ENCODE measurements at places on chromosomes 7 and 10. TPM values are rescaled to one million over a fixed set of nuclear protein-coding genes. Genes with fewer than 3 reads are reported as not detected.
A peak's percentile ranks its signal among the peaks of the same experiment; 100 is the strongest.

DNA sequence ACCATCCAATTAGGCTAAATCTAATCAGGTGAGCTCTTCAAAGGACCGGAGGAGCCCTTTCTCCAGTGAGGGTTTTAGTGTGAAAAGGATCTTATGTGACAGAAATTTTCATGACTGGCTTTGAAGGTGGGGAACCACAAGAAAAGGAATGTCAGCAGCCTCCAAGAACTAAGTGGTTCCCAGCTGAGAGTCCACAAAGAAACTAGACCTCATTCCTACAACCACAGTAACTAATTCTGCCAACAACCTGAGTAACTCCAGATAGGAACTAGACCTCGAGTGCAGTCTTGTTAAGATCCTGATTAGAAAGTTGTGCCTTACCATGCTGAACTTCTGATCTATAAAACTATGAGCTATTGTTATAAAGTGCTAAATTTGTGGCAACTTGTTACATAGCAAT is 51.3 kb downstream of the PCLO start:
- H3K4me1 ChIP-seq, result no peaks in the 10 kb centered on the region
- no peak for DNase-seq
- H3K27me3 ChIP-seq, result no peaks in the 10 kb centered on the region
- no peak overlapping the region for H3K4me3 ChIP-seq
- H3K27ac ChIP-seq, result no peak overlapping the region

- DNase-seq, result no peak
- no peaks in the 10 kb centered on the region for H3K36me3 ChIP-seq
- H3K27ac ChIP-seq, result peak overlapping the region; percentile 92
- no peak overlapping the region for H3K4me3 ChIP-seq
- H3K27me3 ChIP-seq, result no peaks in the 10 kb centered on the region
These were observed 47.7 kb downstream of the LYZL2 start for GRCh38 chr10:30581779-30582380.

DNA sequence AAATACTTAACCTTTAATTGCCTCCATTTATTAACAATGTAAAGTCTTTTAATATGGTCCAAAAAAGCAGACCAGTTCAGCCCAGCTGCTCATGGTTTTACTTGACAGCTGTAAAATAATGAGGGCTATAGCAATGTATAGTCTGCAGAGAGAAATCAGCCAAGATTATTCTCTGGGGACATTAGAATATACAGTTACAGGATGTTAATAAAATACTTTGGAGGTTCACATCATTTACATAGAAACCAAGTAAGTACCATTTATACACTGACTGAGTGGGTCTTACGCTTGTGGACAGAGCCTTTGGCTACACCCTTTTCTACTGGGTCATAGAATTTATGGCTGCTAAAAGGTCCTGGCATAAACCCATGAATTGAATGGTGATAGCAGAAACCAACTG is 340.7 kb upstream of the CELF2 start:
- H3K27ac ChIP-seq, result no peak overlapping the region
- no peaks in the 10 kb centered on the region for H3K36me3 ChIP-seq

DNA sequence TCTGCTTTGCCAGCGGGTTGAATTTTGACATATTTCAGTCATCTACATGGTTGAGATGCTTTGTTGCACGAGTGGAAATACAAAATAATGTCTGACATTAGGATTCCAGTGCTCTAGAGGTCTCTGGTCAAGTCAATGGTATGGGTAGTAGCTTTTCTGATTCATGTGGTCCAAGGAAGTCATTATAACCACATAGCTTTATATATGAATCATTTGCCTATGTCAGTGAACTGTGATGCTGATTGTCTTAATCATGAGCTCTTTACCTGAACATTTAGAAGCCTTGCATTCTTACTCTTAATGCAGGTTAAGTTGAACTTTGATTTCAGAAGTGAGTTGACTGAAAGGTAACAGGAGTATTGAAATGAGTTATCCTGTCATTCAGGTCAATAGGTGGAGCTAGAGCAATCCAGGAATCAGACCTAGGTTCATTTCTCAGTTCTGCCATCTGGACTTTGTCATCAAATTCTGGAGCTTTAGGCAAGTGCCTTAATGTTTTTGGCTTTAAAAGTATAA is 3.3 kb downstream of the MAPK8 start:
- DNase-seq, result no peak
- H3K27ac ChIP-seq, result no peak overlapping the region
- no peaks in the 10 kb centered on the region for H3K4me1 ChIP-seq
- no peaks in the 10 kb centered on the region for H3K36me3 ChIP-seq
- no peaks in the 10 kb centered on the region for H3K27me3 ChIP-seq

DNA sequence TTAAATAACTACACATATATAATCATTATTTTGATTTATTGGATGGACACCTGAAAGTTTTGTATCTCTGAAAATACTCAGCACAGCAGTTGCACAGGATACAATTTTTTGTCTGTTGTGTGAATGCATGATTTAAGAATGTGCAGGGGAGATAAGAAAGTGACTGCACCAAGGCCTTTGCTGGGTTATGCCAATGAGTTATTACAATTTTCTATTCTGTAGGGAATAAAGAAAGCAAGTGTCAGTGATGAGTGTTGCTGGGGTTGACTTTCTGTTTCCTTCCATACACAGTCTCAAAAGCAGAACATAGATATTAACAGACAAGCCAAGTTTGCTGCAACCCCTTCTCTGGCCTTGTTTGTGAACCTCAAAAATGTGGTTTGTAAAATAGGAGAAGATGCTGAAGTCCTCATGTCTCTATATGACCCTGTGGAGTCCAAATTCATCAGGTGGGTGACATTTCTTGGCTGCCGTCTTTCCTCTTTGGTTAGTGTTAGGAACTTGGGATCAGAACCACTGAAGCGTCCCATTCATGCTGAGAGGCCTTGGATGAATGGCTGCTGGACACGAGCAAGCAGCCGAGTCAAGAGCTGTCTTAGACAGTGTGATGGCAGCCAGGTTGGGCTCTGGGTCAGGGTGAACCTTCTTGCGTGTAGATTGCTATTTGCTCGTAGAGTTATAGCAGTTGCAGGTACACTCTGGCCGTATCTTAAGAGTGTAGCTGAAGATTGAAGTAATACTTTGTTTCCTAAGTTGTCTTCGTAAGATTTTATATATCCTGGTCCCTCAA is 92.8 kb downstream of the DOCK1 start:
- no peak overlapping the region for H3K4me3 ChIP-seq
- no peaks in the 10 kb centered on the region for H3K36me3 ChIP-seq
- no peaks in the 10 kb centered on the region for H3K4me1 ChIP-seq

DNA sequence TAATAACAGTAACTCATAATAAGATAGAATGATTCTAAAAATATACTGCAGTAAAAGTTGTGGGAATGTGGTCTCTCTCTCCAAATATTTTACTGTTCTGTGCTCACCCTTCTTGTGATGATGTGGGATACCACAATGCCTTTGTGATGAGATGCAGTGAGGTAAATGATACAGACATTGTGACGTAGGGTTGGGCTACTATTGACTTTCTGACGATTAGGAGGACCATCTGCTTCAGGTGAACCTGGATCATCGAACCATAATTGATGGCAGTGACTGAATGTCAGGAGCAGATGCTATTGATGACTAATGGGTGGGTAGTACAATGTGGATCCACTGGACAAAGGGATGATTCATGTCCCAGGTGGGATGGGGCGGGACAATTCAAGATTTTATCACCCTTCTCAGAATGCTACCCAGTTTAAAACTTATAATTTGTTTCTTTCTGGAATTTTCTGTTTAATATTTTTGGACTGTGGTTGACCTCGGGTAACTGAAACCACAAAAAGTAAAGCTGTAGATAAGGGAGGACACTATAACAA is 73.9 kb upstream of the ARMC3 start:
- DNase-seq, result no peak
- H3K4me3 ChIP-seq, result no peak overlapping the region
- no peaks in the 10 kb centered on the region for H3K27me3 ChIP-seq
- H3K36me3 ChIP-seq, result no peaks in the 10 kb centered on the region

GRCh38 chr10:70786799-70787415 is 1.7 kb upstream of the TBATA start:
- no peaks in the 10 kb centered on the region for H3K27me3 ChIP-seq
- H3K4me3 ChIP-seq, result no peak overlapping the region
- no peaks in the 10 kb centered on the region for H3K36me3 ChIP-seq
- no peak for DNase-seq

The PSMG3 gene
- total RNA-seq, result 45.4 TPM

The OR6B1 gene
- total RNA-seq, result not detected

DNA sequence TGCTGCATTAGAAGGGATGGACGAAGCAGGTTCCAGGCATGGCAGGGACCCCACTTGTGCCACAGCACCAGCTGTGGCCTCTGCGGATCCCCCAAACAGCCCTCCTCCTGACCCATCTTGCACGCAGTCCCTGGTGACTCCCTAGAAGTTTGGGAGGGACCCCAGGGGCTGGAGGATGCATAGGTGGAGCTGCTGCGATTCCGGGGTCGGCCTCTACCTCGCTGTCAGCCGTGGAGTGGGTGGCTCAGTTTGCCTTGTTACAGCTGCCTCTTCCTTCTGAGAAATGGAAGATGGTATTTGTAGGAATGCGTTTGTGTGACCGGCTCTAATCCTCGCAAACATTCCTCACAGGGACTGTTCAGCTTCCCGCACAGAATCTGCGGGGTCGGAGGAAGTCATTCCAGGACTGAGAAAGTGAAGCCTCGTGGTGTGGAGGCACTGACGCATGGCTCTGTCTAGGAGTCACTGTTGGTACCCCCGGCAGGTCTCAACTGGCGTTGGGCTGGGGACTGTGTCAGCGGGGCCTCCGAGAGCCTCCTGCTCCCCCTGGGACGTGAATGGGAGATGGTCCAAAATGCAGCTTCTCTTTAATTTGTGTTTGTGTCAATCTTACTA is 17.5 kb downstream of the PWWP2B start:
- H3K4me1 ChIP-seq, result peaks cover 2% of the 10 kb centered on the region
- H3K4me3 ChIP-seq, result no peak overlapping the region
- H3K27ac ChIP-seq, result peak overlapping the region; percentile 71
- DNase-seq, result no peak
- H3K36me3 ChIP-seq, result no peaks in the 10 kb centered on the region
- no peaks in the 10 kb centered on the region for H3K27me3 ChIP-seq

DNA sequence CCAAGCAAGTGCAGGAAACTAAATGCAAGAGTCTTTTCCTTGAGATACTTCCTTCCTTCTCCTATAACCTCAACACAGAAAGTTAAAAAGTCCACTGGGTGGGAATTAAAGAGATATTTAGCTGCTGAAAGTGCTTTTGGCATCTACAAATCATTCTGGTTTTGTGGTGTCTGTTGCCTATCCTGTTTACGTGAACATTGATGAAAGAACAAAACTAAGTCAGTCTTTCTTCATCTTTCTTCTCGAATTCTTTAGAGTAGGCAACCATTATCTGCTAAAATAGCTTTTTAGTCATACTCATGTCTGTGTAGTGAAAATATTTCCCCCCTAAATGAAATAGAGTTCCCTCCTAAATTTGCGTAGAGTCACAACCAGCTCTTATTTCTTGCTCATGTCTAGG is 838.6 kb downstream of the GATA3 start:
- DNase-seq, result no peak
- H3K4me1 ChIP-seq, result no peaks in the 10 kb centered on the region
- H3K27ac ChIP-seq, result no peak overlapping the region

- H3K27ac ChIP-seq, result no peak overlapping the region
- H3K27me3 ChIP-seq, result no peaks in the 10 kb centered on the region
- H3K4me3 ChIP-seq, result no peak overlapping the region
- no peaks in the 10 kb centered on the region for H3K36me3 ChIP-seq
- DNase-seq, result no peak
- no peaks in the 10 kb centered on the region for H3K4me1 ChIP-seq
These were observed 622.4 kb downstream of the NRG3 start for GRCh38 chr10:82497439-82497838.

DNA sequence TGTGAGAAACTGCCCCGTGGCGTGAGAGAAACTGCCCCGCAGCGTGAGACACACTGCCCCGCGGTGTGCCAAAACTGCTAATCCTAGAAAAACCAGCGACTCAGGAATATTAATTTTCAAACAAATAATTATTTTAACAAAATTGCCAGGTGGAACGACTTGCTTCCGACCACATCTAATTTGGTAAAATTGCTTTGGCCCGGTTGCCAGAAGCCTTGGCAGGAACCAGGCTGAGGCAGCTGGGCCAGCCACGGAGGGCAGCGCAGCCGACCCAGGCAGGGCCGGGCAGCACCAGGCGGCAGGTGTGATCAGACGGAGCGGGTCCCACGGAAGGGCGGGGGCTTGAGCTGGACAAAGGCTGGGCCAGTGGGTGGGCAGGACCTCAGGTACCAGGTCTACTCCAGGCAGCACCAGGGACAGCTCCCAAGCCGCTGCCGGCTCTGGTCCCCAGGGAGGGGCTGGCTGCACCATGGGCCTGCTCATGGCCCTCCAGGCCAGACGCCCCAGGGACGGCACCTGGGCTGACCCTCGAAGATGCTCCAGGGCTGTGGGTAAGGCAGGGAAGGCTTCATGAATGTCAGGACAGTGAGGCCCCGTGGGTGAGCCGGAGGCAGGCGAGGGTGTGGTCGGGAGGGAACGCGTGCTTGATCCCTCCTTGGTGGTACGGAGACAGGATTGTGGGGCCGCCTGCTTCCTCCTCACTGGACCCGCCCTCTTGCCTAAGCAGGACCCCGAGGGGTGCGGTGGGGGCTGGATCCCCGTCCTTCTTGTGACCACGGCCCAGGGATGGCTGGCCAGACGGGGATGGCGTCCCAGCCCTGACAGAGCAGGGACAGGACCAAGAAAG is 7.7 kb upstream of the ADGRA1 start:
- no peaks in the 10 kb centered on the region for H3K4me1 ChIP-seq
- no peak for DNase-seq
- H3K36me3 ChIP-seq, result no peaks in the 10 kb centered on the region

The IDI2 gene
- not detected for total RNA-seq

GRCh38 chr10:101617824-101618568 is 29.9 kb downstream of the DPCD start:
- H3K27me3 ChIP-seq, result no peaks in the 10 kb centered on the region
- H3K4me1 ChIP-seq, result no peaks in the 10 kb centered on the region
- H3K27ac ChIP-seq, result no peak overlapping the region

The SSC4D gene
- 1.9 TPM for total RNA-seq

- no peak overlapping the region for H3K27ac ChIP-seq
- H3K4me1 ChIP-seq, result no peaks in the 10 kb centered on the region
- no peaks in the 10 kb centered on the region for H3K27me3 ChIP-seq
- no peak overlapping the region for H3K4me3 ChIP-seq
- no peak for DNase-seq
These were observed 601.4 kb upstream of the MGMT start for GRCh38 chr10:128865436-128866195.

- no peak for DNase-seq
- no peak overlapping the region for H3K27ac ChIP-seq
- no peaks in the 10 kb centered on the region for H3K36me3 ChIP-seq
- H3K27me3 ChIP-seq, result no peaks in the 10 kb centered on the region
- no peak overlapping the region for H3K4me3 ChIP-seq
These were observed 127.4 kb downstream of the GPR85 start for GRCh38 chr7:112959276-112959675.

DNA sequence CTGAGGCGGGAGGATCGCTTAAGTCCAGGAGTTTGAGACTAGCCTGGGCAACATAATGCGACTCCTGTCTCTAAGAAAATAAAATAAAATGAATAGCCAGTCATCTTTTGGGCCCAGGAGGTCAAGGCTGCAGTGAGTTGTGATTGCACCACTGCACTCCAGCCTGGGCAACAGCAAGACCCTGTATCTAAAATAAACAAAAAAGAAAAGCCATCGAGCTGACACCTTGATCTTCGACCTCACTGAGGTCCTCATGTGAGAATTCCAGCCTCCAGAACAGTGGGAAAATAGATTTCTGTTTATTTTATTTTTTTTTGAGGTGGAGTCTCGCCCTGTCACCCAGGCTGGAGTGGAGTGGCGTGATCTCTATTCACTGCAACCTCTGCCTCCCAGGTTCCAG is 301.5 kb upstream of the GALNT17 start:
- no peak overlapping the region for H3K27ac ChIP-seq
- H3K27me3 ChIP-seq, result no peaks in the 10 kb centered on the region
- no peak for DNase-seq
- no peaks in the 10 kb centered on the region for H3K4me1 ChIP-seq
- H3K36me3 ChIP-seq, result no peaks in the 10 kb centered on the region

Data from breast epithelium (tissue), 4 donors.